ENCODE measurements at places on chromosomes 5 and 9. TPM values are rescaled to one million over a fixed set of nuclear protein-coding genes. Genes with fewer than 3 reads are reported as not detected.

The SUSD3 gene
- 12.3 TPM for total RNA-seq

DNA sequence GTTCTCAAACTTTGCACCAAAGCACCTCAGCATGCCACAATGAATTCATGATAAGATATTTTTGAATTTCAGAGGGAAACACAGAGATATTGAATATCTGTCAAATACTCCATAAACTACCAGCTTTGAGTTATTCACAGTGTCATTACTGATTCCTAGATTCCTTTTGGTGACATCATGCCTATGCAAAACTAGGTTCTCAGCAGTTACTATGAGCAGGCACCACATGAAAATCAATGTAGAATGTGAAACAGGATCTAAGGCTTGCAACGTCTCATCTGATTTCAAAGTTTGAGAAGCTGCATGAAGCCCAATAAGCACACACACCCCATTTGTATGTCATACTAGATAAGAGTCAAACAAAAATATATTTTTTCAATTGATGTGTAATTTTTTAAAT is 426.5 kb downstream of the NR2F1-AS1 start:
- H3K27ac ChIP-seq: no peak overlapping the region
- no peaks in the 10 kb centered on the region for H3K4me1 ChIP-seq

- no peaks in the 10 kb centered on the region for H3K4me1 ChIP-seq
Observed at GRCh38 chr5:72281764-72282499, 38.1 kb downstream of the MRPS27 start.

DNA sequence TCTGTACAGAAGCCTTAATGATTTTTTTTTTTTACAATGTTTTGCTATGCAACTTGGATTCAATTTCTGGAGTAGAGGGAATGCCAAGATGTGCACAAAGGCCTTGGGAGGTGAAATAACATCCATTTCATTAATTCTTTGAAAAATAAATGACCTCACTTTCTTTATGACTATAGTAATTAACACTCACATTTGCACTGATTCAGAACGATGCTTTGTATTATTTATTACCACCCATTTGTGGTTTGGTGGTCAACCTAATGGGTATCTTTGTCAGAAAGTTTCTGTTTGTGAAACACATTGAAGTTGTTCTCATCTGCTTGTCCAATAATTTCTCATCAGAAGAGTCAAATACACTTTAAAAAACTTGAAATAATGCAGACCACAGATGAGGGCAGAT is 169.3 kb downstream of the NTRK2 start:
- DNase-seq: no peak
- no peaks in the 10 kb centered on the region for H3K36me3 ChIP-seq
- H3K27ac ChIP-seq: no peak overlapping the region
- H3K27me3 ChIP-seq: no peaks in the 10 kb centered on the region

The WNK2 gene
- total RNA-seq: 0.55 TPM

DNA sequence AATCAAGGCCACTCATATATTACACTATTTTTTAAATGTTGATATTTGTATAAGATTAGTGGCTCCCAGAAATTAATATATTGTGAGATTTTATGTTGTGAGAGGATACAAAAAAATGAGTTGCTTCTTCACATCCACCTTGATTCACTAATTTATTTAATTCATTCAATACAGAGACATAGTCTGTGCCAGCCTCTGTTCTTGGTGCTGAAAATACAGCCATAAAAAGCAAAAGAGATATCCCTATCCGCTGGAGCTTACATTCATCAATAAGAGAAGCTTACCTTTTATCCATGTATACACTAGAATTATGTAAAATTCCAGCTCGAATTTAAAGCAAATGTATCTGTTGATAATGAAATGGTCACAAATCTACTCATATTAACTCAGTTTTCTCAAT is 92.2 kb upstream of the GABRG2 start:
- no peak overlapping the region for H3K4me3 ChIP-seq
- H3K27me3 ChIP-seq: no peaks in the 10 kb centered on the region
- H3K27ac ChIP-seq: no peak overlapping the region
- H3K4me1 ChIP-seq: no peaks in the 10 kb centered on the region

The SHC3 gene
- total RNA-seq: not detected

The INSL4 gene
- not detected for total RNA-seq

- no peaks in the 10 kb centered on the region for H3K27me3 ChIP-seq
- no peaks in the 10 kb centered on the region for H3K36me3 ChIP-seq
- DNase-seq: no peak
Observed at GRCh38 chr9:135516132-135516860, 4.9 kb upstream of the LCN1 start.

The EDIL3 gene
- not detected for total RNA-seq

- no peak for DNase-seq
- H3K27me3 ChIP-seq: no peaks in the 10 kb centered on the region
- no peak overlapping the region for H3K27ac ChIP-seq
- H3K4me1 ChIP-seq: no peaks in the 10 kb centered on the region
Observed at GRCh38 chr5:169089343-169089742, 211.6 kb downstream of the SLIT3 start.

DNA sequence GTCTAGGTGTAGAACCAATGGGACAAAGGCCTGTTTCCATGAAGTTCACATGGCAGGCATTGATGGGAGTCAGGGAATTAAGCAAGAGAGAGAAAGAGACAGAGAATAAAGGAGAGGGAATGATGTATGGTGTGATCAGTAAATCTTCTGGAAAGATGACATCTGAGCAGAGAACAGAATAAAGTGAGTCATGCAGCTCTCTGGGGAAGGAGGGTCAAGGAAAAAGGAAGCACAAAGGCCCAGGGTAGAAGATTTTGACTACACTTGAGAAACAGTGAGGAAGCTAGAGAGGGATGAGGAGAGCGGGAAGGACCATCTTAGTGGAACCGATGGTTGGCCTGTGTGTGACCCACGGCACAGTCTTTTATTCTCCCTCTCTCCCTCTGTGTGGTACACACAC is 425.9 kb downstream of the SPOCK1 start:
- no peak for DNase-seq
- no peak overlapping the region for H3K4me3 ChIP-seq
- no peaks in the 10 kb centered on the region for H3K27me3 ChIP-seq
- H3K4me1 ChIP-seq: no peaks in the 10 kb centered on the region

DNA sequence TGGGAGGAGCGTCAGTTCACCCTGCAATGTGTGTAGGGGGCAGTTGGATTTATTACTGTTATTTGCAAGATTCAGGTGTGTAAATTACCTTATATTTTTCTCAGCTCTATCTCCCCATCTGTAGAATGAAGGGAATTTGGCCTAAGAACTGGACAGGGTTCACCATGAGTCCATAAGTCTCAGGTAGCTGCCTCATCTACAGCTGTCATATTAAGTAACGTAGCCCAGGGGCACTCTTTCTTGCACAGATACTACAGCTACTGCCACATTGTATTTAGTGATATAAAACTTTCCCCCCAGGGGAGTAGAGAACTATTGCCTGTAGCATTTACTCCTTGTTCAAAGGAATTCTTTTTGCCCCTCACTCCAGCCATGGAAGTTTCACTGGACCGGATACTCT is 301.4 kb upstream of the ZNF608 start:
- H3K4me3 ChIP-seq: no peak overlapping the region
- H3K27me3 ChIP-seq: no peaks in the 10 kb centered on the region
- H3K36me3 ChIP-seq: no peaks in the 10 kb centered on the region

DNA sequence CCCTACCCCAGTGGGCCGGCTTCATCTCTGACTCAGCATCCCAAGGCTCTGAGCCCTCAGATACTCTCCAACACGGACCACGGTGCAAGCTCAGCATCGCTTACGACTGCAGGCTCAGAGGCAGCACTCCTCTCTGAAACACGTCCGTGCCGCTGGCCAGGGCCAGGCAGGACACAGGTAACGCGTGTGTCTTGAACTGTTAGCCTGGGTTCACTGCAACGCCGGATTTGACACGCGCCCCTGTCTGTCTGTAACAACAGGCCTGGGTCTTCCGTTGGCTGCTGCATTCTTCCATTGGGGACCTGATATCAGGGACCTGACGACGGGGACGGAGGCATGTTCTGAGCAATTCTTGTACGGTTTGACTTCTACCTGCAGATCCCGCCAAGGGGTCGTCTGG is 6.4 kb downstream of the SLC6A3 start:
- DNase-seq: no peak
- H3K4me1 ChIP-seq: no peaks in the 10 kb centered on the region
- H3K27me3 ChIP-seq: peaks cover 9% of the 10 kb centered on the region
- H3K4me3 ChIP-seq: no peak overlapping the region
- H3K27ac ChIP-seq: no peak overlapping the region
- H3K36me3 ChIP-seq: no peaks in the 10 kb centered on the region

DNA sequence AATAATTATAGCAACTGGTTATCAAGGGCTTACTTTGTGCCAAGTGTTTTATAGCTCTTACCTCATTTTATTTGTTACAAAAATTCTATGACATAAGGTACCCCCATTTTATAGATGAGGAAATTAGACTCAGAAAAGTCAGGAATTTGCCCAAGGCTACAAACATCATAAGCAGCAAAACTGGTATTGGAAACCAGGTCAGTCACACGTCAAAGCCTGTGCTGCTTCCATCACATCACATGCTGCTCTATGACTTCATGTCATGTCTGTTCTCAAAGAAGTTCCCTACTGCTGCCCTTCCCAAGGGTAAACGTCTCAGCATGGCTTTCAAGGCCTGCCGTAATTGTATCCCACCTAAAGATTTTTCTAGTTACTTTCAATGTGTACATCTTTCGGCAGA is 6.9 kb upstream of the KIF2A start:
- no peaks in the 10 kb centered on the region for H3K27me3 ChIP-seq
- peaks cover 51% of the 10 kb centered on the region for H3K4me1 ChIP-seq
- no peaks in the 10 kb centered on the region for H3K36me3 ChIP-seq
- peak overlapping the region; percentile 7 for H3K4me3 ChIP-seq

The CD74 gene
- 319 TPM for total RNA-seq

- no peak for DNase-seq
- H3K4me3 ChIP-seq: no peak overlapping the region
- no peak overlapping the region for H3K27ac ChIP-seq
- H3K27me3 ChIP-seq: no peaks in the 10 kb centered on the region
Observed at GRCh38 chr5:5276951-5277517, 136.9 kb downstream of the ADAMTS16 start.

Measured in CD8-positive, alpha-beta memory T cell (primary cell).